Fibroblast of skin of abdomen (primary cell): ENCODE measurements at places on chromosomes 3 and 15.
A peak's percentile ranks its signal among the peaks of the same experiment; 100 is the strongest.

DNA sequence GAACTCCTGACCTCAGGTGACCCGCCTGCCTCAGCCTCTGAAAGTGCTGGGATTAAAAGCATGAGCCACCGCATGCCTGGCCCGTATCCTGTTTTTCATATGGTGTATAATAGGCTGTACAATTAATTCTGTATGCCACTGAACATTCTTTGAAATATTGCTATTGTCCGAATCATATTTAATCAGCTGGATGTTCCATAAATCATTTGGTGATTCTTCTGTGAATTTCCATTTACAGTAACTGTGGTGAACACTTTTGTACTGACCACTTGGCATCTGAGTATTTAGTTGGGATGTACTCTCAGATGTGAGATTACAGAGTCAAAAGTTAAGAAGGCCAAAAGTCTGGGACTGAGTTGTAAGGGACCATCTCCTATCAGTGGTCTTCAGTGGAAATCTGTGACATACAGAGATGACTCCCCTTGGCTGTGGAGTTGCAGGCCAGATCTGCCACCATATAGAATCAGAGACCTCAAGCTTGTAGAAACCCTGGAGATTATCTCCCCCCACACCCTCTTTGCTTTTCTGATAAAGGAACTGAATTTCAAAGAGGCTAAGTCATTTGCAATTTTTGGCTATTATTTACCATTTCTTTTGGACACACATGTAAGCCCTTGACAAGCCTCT lies 25.7 kb upstream of the DYNC1LI1 start:
- no peak for DNase-seq

GRCh38 chr3:38725726-38726419 lies 76.4 kb upstream of the SCN5A start:
- DNase-seq: no peak

DNA sequence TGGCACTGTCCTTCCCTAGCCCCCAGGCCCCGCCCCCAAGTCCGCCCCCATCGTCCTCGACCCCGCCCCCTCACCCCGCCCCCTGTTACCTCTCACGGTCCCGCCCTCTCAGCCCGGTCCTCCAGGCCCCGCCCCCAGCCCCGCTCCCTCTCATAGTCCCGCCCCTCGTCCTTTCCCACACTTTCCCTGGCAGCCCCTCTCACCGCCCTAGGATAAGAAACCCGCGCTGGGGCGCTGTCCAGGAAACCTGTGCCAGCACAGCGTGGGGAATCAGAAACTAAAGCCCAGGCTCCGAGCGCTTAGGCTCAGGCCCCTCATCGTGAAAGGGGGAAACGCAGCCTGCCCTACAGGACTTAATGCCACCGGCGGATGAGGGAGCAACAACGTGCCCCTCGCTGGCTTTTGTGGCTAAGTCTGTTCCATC lies 20.9 kb downstream of the TRPM1 start:
- DNase-seq: no peak

GRCh38 chr3:119652306-119653033 lies 7.9 kb downstream of the POPDC2 start:
- DNase-seq: no peak

GRCh38 chr3:170476291-170476690 lies 57.6 kb downstream of the CLDN11 start:
- DNase-seq: no peak

GRCh38 chr15:43229977-43230376 lies 9.2 kb upstream of the EPB42 start:
- DNase-seq: no peak

DNA sequence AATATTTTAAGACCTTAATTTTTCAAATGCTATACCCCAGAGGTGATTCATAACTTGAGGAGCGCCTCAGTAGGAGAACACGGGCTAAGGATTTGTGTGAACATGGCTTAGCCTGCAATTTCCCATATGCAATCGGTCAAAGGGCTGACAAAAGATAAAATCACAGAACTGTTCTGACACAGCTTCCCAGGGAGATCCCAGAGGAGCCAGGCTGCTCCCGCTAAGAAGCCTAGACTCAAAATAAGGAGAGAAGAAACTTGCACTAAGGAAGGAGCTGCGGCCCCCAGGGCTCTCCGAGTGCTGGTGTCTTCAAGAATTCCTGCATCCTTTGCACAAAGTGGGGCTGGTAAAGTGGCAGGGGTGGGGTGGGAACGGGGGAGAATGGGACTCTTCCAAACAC lies 106.3 kb upstream of the DLG1 start:
- DNase-seq: no peak

- no peak for DNase-seq
Measured at GRCh38 chr15:42121682-42122081, 27.3 kb upstream of the PLA2G4D start.

- no peak for DNase-seq
Measured at GRCh38 chr3:53768478-53769459, 77.5 kb downstream of the CHDH start.

DNA sequence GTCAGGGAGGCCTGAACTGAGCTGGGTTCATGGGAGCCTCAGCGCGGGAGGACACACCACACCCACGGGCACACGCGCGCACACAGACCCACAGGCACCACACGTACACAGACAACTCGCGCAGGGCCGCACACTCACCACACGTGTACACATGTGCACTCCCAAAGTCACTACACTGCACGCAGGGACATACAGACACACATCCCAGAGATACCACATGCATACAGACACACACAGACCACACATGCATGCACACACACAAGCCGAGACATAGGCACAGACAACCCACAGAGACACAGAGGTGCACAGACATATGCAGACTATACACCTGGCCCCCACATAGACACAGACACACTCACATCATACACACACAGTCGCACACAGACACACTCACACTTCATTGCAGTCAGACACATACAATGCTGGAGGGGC lies 1.1 kb upstream of the MGLL start:
- DNase-seq: no peak

GRCh38 chr15:28899061-28899738 lies 13.4 kb downstream of the APBA2 start:
- no peak for DNase-seq

DNA sequence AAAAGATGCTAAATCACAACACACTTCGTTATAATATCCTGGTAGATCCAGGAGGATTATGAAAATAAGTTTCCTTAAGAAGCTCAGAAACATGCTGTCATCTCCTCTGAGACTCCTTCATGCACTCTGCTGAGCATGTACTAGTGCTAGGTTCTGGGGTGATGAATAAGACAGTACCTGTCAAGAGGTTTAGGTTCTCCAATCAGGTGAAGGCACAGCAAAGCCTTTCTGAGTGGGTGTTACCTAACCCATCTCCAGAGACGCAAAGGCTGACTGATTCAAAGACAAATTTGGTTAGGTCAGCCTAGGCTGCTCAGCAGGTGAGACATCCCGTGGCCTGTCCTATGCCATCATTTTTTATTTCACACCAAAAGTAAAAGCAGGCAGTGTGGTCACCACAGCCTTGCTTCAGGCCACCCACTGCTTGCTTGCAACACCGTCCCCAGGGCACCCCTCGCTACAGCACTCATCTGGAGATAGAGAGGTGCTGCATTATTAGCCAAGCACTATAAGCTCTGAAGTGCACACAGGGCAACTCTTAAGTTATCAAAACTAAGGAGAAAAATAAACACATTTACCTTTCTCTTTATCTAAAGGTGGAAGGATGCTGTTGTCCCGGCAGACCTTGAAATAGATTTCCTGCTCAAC lies 117.2 kb downstream of the TJP1 start:
- DNase-seq: no peak

DNA sequence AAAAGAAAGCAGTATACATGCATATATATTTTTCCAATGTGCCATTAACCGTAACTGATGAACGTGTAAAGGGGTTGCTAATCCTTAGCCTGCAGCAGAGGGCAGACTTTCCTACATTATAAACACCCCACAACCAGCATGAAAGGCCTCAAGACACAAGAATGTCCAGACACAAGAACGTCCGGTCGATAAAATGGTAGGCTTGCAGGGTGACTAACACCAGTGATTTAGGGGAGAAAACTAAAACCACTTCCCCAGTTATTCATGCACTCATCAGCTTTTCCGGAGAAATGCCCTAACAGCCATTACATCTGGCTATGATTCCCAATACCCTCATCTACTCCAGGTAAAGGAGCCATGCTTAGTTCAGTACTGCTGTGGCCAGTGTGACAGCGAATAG lies 57.4 kb downstream of the LRTM1 start:
- peak; percentile 98 for DNase-seq
